ENCODE measurements at places on chromosomes 2 and 18. TPM values are rescaled to one million over a fixed set of nuclear protein-coding genes. Genes with fewer than 3 reads are reported as not detected.

Gene MGAT5
- total RNA-seq = 84.1 TPM

Gene GAL3ST2
- not detected for total RNA-seq

Gene C2orf66
- total RNA-seq = 0.27 TPM

Gene FNDC4
- 15.5 TPM for total RNA-seq

Gene BUB1
- 66.4 TPM for total RNA-seq

Gene MRPL33
- 97.4 TPM for total RNA-seq

Gene IGFBP5
- total RNA-seq = not detected

Gene UGT1A8
- not detected for total RNA-seq

Gene ANKRD30B
- not detected for total RNA-seq

Gene B4GALT6
- total RNA-seq = 24.2 TPM

Gene IL18R1
- total RNA-seq = 4.0 TPM

Gene HOXD9
- total RNA-seq = 3.9 TPM
